AG20443 (cell line): ENCODE measurements at places on chromosomes 7 and 10.

DNA sequence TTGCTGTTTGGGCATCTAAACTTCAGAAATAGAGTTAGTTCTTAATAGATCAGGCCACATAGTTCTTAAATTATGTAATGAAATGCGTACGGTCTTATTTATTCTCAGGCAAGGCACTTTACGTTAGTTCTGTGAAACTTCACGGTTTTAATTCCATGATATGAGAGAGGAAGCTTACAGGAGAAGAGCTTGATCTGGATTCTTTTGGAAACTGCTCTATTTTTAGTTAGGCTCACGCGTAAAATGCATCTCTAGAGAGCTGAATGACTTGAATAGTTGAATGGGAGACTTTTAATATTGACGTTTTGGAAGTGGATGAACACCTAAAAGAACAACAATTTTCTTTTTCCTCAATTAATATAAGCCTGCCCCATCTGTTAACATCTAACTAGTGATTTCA lies 71.1 kb downstream of the PRKG1 start:
- no peak for DNase-seq

- DNase-seq = no peak
These were observed 72.0 kb upstream of the FAM20C start for GRCh38 chr7:120164-120991.

DNA sequence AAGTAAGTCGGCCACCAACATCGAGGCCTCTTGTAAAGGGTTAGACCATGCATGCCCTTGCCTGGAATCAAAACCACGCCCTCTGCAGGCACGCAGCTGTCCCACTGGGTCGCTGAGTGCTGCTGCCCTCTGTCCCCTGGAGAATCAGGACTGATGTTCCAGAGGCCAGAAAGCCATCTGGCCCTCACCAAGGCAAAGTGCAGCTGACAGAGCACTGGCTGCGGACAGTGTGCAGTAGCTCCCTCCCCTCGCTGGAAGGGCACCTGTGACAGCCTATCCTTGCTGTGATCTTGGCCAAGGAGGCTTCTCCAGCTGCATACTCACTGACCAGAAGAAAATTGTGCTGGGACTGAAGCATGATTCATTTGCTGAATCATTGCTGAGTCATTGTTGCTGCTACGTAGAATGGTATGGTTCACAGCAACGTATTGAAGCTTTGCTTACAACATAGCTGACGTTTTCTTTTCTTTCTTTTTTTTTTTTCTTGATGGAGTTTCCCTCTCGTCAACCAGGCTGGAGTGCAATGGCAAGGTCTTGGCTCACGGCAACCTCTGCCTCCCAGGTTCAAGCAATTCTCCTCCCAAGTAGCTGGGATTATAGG lies 30.4 kb downstream of the DDC start:
- peak; percentile 89 for DNase-seq

DNA sequence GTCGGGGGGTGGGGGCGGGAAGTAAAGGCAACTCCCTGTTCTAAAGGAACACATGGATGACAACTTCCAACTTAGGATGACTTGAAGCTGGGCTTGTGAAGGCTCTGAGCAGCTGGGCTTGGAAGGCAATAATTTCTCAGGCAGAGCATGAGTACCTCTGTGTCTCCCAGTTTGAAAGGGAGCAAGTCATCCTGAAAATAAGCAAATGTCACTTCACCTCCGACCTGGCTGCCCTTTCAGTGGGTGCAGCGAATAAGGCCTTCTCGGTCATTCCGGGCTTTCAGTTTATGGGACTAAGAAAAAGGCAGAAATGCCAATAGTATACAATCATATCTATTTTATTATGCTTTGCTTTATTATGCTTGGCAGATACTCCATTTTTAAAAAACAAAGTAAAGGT lies 15.3 kb upstream of the ADAMTS14 start:
- DNase-seq = no peak

- no peak for DNase-seq
These were observed 1.6 kb downstream of the CAPZA2 start for GRCh38 chr7:116863936-116864500.

GRCh38 chr7:30787486-30787885 lies 16.3 kb downstream of the MINDY4 start:
- no peak for DNase-seq

DNA sequence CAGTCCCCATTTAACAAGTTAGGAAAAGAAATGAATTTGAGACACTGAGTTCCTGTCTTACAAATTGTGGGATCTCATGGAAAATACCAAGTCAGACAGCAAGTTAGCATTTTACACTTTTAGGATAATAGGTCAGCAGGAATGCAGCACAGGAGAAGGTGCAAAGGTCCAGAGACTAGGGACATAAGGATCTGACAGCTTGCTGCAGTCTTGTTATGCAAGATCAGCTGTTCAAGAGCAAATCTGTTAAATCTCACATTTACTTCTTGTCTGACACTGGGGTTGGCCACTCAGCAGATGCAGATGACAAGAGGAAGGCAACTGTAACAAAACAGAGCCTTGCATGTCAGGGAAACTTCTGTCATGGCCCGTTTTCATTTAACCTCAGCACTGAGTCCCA lies 239.6 kb downstream of the PHF14 start:
- DNase-seq = no peak

DNA sequence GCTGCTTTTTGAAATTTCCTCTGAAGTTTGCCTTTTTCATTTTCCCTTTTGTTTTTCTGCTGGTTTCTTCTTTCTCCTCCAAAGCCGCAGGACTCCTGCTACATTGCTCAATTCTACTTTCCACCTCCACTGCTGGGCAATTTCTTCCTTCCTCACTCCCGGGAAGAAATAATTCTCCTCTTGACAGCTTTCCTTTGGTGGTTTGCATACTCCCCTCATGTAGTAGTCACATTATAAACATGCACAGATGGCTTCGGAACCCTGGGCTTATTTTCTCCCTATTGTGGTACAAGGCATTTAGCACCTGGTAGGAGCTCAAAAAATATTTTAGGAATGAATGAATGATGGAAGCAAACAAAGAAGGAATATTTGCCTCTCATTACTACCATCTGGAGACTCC lies 977.2 kb downstream of the LRMDA start:
- DNase-seq = no peak

DNA sequence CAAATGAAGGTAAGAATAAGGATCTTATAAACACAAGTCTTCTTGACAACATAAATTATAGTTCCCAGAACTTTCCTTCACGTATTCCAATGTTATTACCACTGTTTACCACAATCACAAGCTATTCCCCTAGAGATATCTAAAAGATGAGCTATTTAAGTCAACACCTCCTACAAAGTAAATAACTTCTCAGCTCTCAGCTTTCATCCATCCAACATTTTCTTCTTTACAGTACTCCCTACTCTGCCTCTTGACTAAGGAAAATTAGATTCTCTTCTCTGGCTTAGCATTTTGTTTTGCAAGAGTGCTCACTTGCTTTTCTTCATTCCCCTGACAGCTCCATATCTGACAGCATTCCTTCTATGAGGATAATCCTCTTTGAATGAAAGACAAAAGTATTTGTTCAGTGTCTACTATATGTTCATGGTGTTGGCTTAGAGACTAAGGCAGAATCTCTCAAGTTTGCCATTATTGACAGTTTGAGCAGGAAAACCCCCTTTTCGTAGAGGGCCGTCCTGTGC lies 93.0 kb upstream of the IL6 start:
- no peak for DNase-seq

- no peak for DNase-seq
These were observed 263.0 kb downstream of the GRID1 start for GRCh38 chr10:86103391-86104101.
